Upper lobe of left lung (tissue), 6 donors: ENCODE measurements at places on chromosomes 6 and 20.

DNA sequence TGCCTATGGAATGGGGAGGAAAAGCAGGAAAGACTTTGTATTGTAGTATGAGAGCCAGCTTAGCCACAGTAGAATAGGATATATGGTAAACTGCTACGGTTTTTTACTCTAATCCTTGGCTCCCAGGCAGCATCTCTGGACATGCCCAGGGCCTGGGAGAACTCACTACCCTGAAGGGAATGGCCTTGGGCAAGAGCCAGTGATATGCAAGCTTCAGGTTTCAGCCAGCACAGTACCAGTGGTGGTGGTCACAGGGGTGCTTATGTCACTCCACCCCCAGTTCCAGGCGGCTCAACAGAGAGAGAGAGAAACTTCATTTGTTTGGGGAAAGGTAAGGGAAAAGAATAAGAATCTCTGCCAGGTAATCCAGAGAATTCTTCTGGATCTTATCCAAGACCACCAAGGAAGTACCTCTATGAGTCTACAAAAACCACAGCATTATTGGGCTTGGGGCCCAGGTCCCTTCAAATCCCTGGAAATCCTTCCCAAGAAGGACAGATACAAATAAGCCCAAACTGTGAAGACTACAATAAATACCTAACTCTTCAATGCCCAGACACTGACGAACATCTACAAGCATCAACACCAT is 121.2 kb downstream of the THBS2 start:
- no peak for DNase-seq

DNA sequence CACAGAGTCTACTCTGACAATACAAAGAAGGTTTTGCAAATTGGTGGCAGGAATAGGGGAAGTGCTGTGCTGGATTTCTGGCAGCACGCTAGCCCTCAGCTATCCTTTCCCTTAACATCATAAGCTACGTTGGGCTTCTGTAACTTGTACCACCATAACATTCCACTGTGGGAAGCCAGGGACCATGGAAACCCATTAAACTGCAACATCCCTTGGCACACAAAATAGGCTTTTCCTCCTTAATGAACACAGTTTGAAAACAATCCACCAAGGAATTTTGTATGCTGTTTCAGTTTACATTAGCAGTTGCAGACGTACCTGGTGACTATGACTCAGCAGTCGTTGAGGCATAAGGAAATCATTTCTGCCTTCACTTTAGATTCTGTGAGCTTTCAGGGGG is 203.9 kb upstream of the RAB32 start:
- peak; percentile 26 for DNase-seq

- DNase-seq, result no peak
These were observed 17.5 kb downstream of the CEBPB start for GRCh38 chr20:50208085-50208491.

GRCh38 chr6:166353507-166353906 is 11.2 kb upstream of the SFT2D1 start:
- no peak for DNase-seq

- DNase-seq, result peak; percentile 57
These were observed 171.5 kb downstream of the QKI start for GRCh38 chr6:163585932-163586437.

- no peak for DNase-seq
These were observed 6.3 kb downstream of the GABRR2 start for GRCh38 chr6:89308525-89309395.
